ENCODE measurements at places on chromosomes 2 and 18.

DNA sequence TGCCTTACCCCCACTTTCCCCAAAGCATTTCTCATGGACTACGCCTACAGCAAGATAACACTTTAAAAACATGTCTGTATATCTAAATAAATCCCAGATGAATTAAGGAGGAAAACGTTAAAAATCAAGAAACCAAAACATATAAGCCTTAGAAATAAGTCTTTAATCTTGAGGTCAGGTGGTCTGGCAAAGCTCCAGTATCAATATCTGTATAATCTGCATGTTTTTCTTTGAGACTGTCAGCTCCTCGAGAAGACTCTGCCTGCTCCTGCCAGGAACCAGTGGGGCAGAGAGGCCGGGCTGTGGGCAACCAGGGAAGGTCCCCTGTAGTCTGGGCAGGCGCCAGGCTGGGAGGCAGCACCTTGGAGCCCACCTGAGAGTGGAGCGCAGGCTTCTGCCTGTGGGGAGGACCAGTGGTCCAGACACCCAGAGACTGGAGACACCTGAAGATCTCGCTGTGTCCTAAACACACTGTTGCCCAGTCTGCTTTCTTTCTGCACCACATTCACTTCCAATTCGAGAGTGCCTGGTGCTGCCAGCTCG, 291.0 kb upstream of the SOX11 start:
- DNase-seq, result no peak

DNA sequence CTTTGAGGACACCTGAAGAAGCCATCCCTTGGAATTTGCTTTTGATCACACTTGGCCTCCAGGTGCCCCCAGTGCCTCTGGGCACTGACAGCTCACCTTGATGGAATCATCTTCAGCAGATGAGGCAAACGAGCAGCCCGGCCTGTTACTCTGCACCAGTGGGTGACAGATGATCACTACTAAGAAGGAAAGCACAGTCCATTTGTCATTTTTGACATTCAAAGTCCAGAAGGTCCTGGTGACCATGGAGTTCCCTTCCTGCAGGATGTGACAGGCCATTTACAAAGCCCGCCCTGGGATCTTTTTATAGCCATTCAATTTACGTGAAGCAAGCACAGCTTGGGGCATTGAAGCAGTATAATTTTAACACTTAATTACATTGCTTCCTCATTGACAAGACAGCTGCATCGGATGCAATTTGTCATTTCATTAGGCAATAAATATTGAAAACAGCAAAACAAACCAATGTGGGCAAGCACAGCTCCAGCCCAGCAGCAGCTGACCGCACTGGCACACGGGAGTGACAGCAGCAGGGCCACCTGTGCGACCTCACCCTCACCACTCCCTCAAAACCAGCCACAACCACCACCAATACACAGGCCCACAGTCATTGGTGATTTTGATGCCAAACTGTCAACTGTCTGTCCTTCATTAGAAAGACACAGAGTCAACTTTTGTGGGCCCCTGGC, 76.0 kb upstream of the SLC66A3 start:
- no peak for DNase-seq

DNA sequence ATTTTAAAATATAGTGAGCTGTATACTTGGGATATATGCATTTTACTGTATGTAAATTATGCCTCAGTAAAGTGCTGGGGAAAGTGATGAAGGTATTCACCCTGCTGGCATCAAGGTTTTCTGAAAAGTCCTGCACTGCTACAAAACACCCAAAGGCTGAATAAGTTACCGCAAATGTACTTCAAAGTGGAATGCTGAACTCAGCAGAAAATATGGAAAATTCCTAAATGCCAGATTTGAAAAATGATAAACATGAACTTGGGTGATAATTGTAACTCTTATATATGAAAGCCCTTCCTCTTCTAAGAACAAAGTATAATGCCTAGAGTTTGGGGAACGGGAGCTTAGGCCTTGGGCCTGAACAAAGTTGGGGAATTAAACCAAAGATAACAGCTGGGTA, 133.0 kb downstream of the GALNT1 start:
- no peak for DNase-seq

- DNase-seq, result no peak
Measured at GRCh38 chr2:33436083-33436482, 40.4 kb upstream of the RASGRP3 start.
